ENCODE measurements at places on chromosomes 2 and 18.
A peak's percentile ranks its signal among the peaks of the same experiment; 100 is the strongest.

DNA sequence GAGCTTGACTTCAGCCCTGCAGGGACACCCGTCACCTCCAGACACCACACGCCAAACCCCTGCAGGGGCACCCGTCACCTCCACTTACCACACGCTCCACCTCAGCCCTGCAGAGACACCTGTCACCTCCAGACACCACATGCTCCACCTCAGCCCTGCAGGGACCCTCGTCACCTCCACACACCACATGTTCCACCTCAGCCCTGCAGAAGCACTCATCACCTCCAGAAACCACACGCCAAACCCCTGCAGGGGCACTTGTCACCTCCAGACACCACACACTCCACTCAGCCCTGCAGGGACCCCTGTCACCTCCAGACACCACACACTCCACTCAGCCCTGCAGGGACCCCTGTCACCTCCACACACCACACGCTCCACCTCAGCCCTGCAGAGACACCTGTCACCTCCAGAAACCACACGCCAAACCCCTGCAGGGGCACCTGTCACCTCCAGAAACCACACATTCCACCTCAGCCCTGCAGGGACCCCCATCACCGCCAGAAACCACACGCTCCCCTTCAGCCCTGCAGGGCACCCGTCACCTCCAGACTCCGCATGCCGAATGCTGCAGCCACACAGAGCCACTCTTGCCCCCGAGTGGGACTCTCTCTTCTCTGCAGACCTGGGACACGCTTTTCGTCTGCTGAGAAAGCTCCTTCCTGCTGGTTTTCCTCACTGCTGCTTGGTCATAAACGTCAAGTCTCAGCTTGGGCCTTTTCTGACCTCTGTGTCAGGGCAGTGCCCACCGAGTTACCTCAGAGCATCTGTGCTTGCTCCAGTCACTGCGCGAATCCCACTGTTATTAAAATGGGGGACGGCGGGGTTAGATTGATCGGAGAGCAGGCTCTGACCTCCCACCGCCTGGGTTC is 77.5 kb upstream of the SALL3 start:
- DNase-seq, result no peak

DNA sequence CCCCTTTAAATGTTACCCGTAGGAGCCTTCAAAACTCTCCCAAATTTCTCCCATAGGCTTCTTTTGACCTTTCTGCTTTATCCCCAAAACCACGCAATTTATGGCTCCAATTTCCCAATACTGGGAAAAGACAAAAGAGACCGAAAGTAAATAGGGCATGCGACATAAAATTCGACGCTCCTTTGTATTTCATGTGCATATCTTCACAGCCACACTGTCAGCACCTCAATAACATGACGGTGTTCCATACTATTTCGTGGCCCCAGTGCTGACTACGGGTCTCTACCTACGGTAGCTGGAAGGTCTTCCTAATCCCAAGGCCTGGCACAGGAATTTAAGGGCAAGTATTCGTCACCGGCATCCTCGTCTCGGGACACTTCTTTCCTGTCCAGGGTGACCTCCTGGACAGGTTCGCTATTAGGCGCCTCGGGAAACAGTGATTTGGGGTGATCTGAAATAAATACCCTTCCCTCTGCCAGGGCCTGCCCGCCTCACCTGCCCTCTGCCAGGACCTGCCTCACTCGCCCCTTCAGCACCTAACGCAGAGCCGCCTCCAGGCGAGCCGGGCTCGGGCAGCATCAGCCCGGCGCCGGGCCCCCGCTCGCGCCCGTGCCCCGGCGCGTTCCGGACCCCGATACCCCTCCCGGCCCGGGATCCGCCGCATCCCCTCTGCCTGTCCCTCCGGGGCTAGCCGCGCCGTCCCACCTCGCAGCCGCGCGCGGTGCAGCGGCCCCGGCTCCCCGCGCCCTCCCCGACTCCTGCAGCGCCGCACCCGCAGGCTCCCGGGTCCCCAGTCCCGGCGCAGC is 680 bp downstream of the DTNB start:
- peak; percentile 76 for DNase-seq

GRCh38 chr2:211390536-211391188 is 834.3 kb downstream of the CPS1 start:
- DNase-seq, result no peak

GRCh38 chr2:42721898-42722297 is 42.0 kb downstream of the OXER1 start:
- DNase-seq, result no peak
